ENCODE measurements at places on chromosomes 16 and 17. TPM values are rescaled to one million over a fixed set of nuclear protein-coding genes. Genes with fewer than 3 reads are reported as not detected.

- DNase-seq: no peak
Measured at GRCh38 chr16:57825298-57826044, 23.2 kb upstream of the KIFC3 start.

GRCh38 chr17:50266384-50267073 is 7.7 kb upstream of the TMEM92 start:
- no peak for DNase-seq

DNA sequence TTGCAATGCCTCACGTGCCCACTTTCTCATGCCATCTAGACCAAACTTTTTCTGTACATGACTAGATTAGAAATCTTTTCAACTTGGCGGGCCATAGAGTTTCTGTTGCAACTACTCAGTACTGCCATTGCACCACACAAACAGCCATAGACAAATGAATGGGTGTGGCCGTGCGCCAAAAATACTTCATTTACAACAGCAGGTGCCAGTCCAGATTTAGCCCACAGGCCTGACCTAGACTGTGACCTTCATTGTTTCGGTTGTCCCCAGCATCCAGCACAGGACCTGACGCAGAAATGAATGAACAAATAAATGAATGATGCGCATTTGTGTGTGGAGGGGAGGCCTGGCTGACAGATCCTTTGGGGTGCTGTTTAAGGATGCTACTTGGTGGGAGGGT is 14.3 kb upstream of the PDK2 start:
- DNase-seq: no peak

DNA sequence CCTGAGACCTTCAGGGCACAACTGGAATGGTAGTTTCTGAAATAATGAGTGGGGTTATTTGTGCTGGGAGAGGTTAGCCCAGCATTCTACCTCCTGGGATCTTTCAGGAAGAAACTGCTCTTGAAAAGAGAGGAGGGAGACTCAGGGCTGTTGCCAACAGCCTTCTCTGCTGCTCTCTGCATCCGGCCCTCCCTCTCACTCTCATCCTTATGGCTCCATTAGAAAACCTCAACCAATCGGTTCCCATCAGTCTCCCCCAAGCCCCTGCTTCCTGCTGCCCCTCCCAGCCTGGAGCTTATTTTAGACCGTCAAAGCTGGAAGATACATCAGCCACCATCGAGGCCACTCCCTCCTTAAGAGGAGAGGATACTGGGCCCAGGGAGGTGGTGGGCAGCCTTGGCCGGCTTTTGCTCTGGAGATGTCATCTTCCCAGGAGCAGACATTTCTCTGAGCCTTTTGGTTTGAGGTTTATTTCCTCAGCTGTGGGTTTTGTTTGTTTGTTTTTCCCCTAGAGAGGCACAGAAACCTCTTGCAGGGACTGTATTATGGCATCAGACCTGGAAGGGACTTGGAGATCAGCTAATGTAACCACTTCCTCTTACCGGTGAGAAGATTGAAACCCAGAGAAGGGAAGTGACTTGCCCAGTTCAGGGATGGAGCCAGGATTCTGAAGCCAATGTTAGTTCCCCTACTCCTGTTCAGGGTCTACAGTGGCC is 2.7 kb downstream of the MPRIP start:
- peak; percentile 49 for DNase-seq

DNA sequence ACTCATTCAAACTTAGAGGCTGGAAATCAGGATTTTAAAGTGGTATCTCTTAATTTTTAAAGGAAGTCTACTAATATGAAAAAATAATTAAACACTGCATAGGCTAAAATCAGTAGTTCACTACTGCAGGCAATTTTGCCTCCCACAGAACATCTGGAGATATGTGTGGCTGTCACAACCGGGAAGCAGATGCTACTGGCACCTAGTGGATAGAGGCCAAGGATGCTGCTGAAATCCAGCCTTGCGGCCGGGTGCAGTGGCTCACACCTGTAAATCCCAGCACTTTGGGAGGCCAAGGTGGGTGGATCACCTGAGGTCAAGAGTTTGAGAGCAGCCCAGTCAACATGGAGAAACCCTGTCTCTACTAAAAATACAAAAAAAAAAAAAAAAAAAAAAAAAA is 473.9 kb downstream of the XYLT1 start:
- peak; percentile 59 for DNase-seq

- DNase-seq: no peak
Measured at GRCh38 chr17:17668775-17669579, 12.3 kb upstream of the RAI1 start.

- DNase-seq: peak; percentile 78
Measured at GRCh38 chr17:77884019-77884418, 74.5 kb upstream of the TNRC6C start.

GRCh38 chr16:72357910-72358309 is 186.0 kb upstream of the PMFBP1 start:
- no peak for DNase-seq

GRCh38 chr16:73031155-73031866 is 16.6 kb downstream of the ZFHX3 start:
- no peak for DNase-seq

DNA sequence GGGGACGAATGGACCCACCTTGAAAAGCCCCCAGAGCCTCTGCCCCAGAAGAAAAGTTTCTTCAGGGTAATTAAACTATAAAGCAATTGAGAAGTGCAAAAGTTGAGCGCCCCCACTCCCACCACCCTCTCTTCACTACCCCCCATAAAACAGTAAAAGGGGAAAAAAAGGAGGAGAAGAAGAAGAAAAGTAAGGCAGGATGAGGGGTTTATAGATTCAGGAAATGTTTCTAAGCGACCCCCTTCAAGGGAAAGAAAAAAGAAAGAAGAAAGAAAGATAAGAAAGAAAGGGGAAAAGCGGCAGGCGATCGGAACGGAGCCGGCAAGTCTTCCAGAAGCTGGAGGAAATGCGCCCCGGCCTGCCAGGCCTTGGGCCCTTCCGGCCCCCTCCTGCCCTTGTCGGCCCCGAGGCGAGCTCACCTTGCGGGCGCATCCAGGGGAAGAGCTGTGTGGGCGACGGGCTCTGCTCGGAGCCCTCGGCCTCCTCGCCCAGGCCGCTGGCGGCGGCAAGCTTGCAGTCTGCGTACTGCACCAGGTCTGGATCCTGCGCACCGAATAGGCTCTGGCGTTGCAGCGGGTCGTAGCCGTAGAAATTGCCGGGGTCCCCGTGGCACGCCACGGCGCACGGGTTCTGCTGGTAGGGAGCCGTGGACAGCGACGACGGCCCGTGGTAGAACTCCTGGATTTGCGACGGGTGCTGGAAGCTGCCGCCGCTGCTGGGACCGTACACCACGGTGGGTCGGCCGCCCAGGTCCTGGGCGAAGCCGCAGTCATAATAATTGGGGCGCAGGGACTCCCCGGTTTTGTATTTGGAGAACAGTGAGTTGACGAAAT is 1.0 kb downstream of the HOXB8 start:
- peak; percentile 60 for DNase-seq

DNA sequence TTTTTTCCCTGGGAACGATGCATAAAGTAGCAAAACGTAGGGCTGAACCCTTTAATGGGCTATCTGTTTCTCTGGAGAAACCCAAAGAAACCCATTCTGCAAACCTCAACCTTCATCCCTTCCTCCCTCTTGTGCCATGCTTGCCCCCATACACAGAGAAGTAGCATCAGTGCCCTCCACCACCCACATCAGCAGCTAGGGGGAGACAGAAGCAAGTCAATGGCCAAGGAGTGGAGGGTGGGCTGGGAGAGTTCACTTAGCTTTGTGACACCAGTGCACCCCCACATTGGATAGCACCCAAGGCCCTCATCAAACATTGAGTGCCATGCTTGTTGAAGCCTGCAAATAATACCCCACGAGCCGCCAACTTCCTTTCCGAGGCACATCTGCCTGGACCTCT is 282.4 kb downstream of the ABCC12 start:
- DNase-seq: peak; percentile 42

DNA sequence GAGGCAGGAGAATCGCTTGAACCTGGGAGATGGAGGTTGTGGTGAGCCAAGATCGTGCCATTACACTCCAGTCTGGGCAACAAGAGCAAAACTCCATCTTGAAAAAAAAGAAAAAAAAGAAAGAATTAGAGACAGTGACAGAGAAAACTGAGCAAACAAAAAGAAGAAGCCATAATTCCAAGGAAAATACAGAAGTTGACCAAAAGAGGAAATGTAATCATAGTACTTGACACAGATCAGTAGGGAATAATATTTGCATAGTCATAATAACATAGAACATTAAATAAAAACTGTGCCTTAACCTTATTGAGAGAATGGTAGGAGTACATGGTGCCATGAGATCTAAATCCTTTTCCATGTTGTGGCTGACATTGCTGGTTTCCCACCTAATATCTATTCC is 14.7 kb upstream of the USP31 start:
- no peak for DNase-seq

DNA sequence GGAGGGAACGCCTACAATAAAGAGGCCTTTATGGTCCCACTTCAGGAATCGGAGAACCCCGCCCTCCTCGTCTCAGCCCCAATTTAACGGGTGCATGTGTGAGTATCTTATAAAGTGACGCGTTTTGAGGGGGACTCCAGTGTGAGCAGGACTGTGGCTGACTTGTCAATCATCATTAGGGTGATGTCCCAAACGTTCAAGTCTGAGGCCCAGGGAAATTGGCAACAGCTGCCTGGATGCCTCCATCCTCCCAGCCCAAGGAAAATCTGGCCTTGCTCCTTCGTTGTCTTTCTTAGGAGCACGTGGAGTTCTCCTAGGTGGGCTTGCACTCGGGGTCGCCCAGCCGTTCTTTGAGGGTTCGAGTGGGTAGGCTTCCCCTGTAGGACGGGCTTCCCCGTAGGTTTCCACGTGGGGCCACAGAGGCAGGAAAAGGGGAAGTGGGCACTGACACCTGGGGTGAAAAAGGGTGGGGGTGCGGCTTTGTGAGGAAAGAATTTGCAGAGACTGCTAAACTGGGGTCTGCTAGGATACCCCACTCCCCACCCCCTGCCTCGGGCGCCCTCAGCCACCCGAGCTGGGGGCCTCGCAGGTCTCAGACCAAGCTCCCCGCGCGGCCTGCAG is 561 bp upstream of the HERPUD1 start:
- DNase-seq: peak; percentile 36

DNA sequence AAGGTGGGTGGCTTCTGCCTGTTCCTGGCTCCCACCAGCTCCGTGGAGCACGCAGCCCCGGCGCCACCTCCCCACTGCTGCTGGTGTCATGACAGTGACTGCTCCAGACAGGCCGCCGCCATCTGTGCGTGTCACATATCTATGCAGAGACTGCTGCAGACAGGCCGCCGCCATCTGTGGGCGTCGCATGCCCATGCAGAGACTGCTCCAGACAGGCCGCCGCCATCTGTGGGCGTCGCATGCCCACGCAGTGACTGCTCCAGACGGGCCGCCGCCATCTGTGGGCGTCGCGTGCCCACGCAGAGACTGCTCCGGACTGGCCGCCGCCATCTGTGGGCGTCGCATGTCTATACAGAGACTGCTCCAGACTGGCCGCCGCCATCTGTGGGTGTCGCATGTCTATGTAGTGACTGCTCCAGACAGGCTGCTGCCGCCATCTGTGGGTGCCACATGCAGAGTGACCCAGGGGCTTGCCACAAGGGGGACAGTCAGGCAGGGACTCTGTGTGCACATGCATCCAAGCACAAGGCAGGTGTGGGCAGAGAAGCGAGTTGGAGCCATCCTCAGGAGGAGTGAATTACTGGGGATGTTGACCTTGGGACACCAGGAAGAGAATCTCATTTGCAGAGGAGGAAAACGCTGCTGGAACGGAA is 3.3 kb upstream of the FN3KRP start:
- DNase-seq: no peak

DNA sequence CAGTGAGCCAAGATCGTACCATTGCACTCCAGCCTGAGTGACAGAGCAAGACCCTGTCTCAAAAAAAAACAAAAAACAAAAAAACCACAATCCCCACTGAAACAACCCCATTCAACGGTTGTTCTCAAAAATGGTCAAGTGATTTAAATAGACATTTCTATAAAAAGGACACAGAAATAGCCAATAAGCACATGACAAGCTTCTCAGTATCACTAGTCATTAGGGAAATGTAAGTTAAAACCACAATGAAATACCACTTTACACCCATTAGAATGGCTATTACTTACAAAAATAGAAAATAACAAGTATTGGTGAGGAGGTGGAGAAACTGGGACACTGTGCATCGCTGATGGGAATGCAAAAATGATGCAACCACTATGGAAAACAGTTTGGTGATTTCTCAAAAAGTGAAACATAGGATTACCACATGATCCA is 26.6 kb upstream of the MYLK3 start:
- no peak for DNase-seq

DNA sequence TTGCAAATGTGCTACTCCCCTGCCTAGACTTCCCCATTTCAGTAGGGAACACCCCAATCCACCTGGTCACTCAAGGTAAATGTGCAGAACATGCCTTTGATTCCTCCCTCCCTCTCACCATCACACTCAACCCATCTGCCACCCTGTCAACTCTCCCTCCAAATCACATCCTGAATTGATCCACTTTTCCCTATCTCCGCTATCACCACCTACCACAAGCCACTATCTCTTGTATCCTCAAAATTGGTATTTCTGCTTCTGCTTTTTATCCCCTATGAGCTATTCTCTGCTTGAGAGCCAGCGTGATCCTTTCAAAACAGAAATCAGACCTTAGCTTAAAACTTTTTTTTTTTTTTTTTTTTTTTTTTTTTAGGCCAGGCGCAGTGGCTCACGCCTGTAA is 5.4 kb upstream of the NOL11 start:
- DNase-seq: no peak

- no peak for DNase-seq
Measured at GRCh38 chr17:77600346-77600745, 358.2 kb upstream of the TNRC6C start.

- no peak for DNase-seq
Measured at GRCh38 chr17:46890638-46891037, 32.3 kb upstream of the GOSR2 start.

EFTUD2 gene
- polyA plus RNA-seq: 52.5 TPM

CMTM3 gene
- 16.6 TPM for polyA plus RNA-seq

KCNJ12 gene
- 0.61 TPM for polyA plus RNA-seq

HAS3 gene
- 7.3 TPM for polyA plus RNA-seq

ZNF385C gene
- polyA plus RNA-seq: 3.1 TPM

KCNH6 gene
- polyA plus RNA-seq: 1.1 TPM

RAMP2 gene
- 29.5 TPM for polyA plus RNA-seq

RNF157 gene
- 7.8 TPM for polyA plus RNA-seq

ACSM3 gene
- polyA plus RNA-seq: 4.8 TPM

RNF40 gene
- 32.6 TPM for polyA plus RNA-seq

CDH3 gene
- 73.6 TPM for polyA plus RNA-seq

MAPK8IP3 gene
- polyA plus RNA-seq: 11.3 TPM

DEXI gene
- 25.7 TPM for polyA plus RNA-seq

Data from GM23338 (cell line).